ENCODE measurements at places on chromosomes 5 and 9.

DNA sequence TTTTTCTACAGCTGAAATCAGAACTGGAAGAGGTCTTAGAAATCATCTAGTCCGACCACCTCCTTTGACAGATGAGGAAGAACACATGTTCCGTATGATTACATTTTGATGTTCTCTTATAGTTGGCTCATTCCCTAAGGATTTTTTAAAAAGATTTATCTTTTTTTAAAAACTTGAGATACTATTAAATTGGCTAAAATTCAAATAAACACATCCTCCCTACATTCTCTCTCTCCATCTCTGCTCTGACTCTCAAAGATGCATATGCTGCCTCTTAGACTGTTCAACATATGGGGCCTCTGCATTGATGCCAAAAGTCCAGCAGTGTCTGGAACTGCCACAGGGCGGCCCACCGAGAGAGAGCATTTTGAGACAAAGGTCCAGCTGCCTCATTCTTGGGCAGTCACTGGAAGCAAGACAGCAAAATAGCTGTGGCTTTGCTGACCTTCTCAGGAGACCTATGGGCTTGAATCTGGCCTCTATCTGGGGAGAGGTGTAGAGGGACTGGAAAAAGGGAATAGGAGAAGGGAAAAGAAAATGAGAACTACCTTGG is 12.8 kb upstream of the TSSK1B start:
- DNase-seq = no peak

DNA sequence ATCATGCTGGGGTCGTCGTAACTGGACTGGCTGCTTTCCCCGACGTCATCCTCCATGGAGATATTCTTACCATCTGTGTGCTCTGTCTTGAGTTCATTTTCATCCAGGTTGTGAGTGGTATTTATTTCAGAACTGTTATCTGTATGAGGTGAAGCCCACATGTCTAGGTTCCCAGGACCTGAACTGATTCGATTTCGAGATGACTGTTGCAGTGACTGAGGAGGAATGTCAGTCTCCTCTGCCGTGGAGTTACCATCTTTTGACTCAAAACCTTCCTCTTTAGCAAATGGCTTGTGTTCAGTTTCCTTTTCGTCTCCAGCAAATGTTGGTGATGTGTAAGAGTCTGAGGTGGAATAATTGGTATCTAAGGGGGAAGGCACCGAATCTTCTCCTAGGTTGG is 55.2 kb upstream of the PCA3 start:
- DNase-seq = no peak

DNA sequence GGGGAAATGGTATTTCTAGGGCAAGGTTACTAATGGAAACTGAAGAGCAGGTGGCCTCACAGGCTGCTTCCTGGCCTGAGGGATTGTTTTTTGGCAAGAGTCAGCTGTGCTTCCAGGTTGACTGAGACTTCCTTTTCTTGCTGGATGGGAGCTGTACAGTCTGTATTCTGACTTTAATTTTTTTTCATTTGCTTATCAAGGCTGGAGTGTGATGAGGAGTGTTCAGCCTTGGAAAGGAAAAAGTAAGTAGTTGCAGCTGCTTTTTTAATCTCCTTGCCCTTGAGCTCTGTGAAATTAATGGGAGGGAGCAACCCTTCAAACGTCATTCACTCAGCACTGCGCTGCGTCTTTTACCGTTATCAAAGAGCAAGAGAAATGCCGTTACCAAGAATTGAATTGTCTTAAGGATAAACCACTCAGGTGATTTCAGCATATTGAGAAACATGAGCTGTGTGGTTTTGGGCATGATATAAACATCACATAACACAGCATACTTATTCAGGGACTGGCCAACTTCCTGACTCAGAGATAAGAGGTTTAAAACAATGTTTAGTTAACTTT is 47.6 kb downstream of the AQP7 start:
- DNase-seq = no peak

DNA sequence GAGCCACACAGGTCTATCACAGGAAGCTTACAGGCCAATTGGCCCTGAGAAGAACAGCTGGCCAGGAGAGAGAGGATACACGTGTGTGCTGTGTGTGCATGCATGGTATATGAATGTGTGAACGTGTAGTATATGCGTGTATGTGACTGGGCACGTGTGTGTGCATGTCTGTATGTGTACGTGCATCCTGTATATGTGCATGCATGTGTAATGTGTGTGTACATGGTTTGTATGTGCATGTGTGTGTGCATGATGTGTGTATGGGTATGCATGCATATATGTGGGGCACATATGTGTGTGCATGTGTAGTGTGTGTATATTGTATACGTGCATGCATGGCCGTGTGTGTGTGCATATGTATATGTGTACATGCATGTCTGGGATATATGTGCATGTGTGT is 57.0 kb upstream of the FCN2 start:
- no peak for DNase-seq

DNA sequence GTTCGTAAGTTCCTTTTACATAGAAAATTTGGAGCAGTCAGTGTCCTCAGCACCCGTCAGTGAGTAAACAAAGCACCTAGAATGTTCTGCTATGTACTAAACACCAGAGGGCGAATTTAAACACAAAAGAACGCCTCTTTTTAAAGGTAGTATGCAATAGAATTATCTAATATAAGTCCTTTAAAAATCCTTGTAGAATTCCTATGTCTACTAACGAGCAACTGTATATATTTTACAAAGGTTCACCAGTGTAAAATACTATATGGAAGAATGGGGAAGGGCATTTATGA is 499 bp upstream of the TMEM232 start:
- DNase-seq = no peak

- no peak for DNase-seq
Measured at GRCh38 chr9:17528859-17529258, 50.0 kb upstream of the SH3GL2 start.

DNA sequence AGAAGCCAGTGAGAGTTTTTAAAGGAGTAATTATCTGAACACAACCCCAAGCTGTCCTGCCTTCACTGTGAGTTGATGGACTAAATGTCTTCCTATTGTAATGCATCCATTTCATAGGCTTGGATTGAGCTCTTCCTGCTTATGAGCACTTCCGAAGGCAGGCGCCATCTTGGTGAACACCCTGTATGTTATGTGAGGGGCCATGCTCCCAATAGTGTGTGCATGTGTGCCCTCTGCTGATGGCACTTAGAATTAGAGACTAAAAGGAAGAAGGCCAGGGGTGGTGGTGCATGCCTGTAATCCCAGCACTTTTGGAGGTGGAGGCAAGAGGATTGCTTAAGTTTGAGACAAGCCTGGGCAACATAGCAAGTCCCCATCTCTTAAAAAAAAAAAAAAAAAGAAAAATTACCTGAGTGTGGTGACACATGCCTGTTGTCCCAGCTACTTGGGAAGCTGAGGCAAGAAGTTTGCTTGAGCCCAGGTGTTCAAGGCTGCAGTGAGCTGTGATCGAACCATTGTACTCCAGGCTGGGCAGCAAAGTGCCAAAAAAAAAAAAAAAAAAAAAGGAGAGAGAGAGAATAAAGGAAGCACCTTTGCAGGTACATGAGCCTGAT is 65.0 kb downstream of the C9orf152 start:
- DNase-seq = no peak

- no peak for DNase-seq
Measured at GRCh38 chr5:16539169-16539666, 73.6 kb upstream of the ZNF622 start.

GRCh38 chr5:95895771-95896170 is 65.9 kb downstream of the ELL2 start:
- no peak for DNase-seq

- DNase-seq = no peak
Measured at GRCh38 chr9:70479880-70480291, 65.4 kb upstream of the KLF9 start.

DNA sequence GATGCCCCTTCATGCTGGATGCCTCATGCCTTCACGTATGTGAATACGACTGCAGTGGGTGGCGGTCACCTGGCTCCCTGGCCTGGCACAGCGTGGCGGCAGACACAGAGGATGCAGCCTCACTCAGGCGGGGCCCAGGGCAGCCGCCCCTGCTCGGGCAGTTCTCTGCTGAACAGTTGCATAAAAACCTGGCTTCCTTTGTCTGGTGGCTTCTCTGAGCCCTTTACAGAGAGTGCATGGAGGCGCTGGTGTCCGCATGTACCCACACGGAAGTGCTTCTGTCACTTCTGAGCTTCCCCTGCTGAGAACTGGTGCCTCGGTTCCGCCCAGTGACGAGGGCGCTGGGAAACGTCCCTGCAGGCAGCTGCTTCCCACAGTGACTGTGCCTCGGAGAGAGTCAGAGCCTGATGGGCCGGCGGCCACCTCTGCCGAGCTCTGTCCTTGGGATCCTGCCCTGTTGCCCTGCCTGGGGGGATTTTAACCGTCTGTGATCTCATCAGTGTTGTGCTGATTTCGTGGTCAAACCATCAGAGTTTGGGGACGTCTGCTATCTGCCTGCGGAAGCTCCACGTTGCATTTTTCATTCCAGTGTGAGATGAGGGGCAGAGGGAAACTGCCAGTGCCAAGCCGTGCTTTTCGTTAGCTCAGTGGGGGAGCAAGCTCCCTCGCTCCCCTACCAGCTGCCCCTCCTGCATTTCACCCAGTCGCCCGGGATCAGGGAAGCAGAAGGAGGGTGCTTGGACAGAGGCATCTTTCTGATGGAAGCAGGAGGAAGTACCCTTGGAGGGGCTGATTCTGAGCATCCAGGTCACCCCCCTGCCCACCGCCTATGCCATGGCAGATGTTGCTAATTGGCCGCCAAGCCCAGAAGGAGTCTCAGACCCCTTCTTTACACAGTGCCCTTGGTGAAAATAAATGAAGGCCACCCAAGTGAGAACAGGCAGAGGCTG is 153.0 kb upstream of the COL5A1 start:
- no peak for DNase-seq

GRCh38 chr5:27784317-27784716 is 745.9 kb upstream of the CDH9 start:
- no peak for DNase-seq

- DNase-seq = no peak
Measured at GRCh38 chr9:85056203-85056572, 386.7 kb downstream of the NTRK2 start.

- DNase-seq = no peak
Measured at GRCh38 chr5:117813850-117814249, 1174.5 kb downstream of the DTWD2 start.

DNA sequence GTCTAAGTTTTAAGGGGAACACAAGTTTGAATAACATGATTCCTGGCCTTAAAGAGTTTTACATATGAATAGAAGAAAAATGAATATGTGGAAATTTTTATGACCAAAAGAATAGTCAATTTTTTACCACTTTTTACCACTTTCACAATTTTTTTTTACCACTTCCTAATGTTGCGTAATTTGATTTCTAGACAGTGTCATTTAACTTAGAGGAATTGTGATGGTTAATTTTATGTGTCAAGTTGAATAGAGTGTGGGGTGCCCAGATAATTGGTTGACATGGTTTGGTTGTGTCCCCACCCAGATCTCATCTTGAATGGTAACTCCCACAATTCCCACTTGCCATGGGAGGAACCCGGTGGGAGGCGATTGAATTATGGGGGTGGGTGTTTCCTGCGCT is 416.6 kb downstream of the KIF4B start:
- no peak for DNase-seq

- DNase-seq = peak; percentile 76
Measured at GRCh38 chr9:34675048-34675714, 12.7 kb upstream of the CCL27 start.

DNA sequence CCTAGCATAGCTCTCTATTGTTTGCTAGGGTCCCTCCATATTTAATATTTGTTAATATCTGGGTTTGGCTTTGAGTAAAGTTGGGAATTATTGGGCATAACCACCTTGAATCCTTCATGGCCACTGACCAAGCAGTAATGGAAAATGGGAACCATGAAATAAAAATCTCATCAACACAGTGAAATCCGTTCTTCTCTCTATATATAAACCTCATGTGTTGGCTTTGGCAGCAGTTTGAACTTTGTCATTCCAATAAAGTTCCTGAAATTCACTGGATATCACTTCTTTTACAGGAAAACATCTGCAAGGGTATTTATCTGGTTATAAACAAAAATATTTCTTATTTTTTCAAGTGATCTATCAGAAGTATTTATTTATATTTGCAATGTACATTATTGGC is 93.0 kb upstream of the MPDZ start:
- DNase-seq = no peak

- DNase-seq = no peak
Measured at GRCh38 chr5:54276048-54276447, 34.3 kb downstream of the ARL15 start.

- no peak for DNase-seq
Measured at GRCh38 chr9:86672966-86673365, 274.3 kb downstream of the GAS1 start.

DNA sequence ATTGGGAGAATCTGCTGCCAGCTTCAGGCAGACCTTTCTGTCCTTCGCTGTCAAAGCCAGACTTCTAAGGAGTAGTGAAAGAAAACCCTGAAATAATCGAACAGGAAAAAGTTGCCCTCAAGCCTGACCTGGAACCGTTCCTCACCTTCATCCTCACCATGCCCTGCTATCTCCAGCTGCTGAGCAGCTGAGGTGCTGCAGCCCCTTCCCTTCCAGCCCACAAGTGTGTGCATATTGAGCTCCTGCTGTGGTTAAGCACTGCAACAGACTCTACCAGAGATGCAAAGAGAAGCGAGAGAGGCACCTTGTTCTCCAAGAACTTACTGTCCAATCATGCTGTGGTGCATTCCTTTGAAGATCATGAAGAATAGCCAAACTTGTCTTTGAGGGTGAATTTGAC is 18.9 kb downstream of the BHMT2 start:
- DNase-seq = no peak

DNA sequence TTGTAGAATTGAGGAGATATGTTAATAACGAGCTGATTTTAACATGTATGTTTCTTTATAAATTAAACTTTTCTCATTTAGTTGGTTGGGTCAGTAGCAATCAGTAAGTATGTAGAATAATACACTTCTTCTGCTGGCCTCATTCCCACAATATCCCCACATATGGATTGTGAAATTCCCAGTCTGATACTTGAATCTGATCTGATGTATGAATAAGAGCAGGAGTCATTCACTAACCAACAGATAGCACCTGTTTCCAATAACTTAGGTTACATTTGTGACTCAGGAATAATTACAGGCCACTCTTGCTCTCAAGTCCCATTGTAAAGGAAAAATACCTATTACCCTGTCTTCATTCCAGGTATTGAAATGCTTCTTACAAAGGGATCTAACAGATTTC is 23.9 kb downstream of the SLC36A1 start:
- DNase-seq = no peak

DNA sequence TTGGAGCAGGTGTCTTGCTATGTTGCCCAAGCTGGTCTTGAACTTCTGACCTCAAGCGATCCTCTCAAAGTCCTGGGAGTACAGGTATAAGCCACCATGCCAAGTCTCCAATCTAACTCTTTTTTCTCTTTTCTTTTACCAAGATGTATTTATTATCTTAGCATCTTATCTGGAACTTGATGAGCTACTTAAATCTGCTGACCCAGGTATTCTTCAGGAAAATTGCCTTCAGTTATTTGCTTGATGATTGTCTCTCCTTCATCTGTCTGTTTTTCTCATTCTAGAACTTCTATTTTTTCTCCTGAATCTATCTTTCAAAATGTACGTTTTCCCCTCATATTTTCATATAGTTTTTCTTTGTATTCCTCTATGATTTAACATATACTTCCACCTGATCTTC is 158.2 kb upstream of the DMAC1 start:
- DNase-seq = no peak

Data from CD4-positive, alpha-beta T cell treated with Interleukin-17A for 4 hours (primary cell).